Osteoblast (primary cell): ENCODE measurements at places on chromosomes 13 and 19. TPM values are rescaled to one million over a fixed set of nuclear protein-coding genes. Genes with fewer than 3 reads are reported as not detected.

GRCh38 chr13:41608111-41608838, 150.9 kb downstream of the RGCC start:
- DNase-seq: no peak

DNA sequence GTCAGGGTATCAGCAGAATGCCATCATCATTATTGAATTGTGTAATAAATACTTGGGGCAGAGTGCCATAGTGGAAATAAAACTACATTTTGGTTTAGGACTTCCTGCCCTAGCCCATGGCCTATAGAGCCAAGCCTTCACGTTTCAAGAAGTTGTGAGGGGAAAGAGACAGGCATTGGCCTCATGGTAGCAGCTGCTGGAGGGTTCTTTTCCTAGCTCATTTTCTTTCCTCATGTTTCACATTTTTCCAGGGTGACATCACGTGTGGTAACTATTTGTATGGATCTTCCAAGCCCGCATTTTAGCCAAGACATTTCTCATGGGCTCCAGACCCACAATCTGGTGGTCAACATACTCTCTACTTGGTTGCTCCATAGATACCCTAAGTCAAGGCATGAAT, 80.4 kb downstream of the LRCH1 start:
- DNase-seq: peak; percentile 65

DNA sequence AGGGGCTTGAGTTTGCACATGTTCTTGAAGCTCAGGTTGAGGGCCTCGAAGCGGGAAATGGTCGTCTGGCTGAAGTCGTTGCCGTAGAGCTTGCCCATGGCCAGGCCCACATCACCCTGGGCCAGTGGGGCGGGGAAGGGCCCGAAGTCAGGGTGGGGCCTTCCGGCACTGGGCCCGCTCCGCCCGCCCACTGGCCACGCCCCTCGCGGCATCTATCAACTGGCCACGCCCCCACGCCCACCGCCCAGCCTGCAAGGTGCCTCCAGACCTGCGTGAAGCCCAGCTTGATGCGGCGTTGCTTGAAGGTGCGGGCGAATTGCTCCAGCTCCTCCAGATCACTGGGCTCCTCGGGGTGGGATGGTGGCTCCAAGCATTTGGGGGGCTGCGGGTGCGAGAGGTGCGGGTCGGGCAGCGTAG, 19.9 kb downstream of the ZNF574 start:
- DNase-seq: peak; percentile 48

DNA sequence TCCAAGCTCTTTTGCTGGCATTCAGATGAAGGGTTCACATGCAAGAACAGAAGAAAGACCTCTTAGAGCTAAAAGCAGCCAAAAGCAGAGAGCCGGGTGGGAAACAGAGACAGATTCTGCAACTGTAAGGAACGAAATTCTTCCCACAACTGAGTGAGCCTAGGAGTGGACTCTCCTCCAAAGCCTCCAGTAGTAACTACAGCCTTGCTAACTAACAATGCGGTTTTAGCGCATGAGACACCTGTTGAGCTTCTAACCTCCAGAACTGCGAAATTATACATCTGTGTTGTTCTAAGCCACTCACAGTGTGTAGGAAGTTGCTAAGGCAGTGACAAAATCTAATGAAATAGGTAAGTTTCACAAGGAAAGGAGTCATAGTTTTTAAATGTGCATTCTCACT, 98.1 kb upstream of the SLITRK1 start:
- no peak for DNase-seq

DNA sequence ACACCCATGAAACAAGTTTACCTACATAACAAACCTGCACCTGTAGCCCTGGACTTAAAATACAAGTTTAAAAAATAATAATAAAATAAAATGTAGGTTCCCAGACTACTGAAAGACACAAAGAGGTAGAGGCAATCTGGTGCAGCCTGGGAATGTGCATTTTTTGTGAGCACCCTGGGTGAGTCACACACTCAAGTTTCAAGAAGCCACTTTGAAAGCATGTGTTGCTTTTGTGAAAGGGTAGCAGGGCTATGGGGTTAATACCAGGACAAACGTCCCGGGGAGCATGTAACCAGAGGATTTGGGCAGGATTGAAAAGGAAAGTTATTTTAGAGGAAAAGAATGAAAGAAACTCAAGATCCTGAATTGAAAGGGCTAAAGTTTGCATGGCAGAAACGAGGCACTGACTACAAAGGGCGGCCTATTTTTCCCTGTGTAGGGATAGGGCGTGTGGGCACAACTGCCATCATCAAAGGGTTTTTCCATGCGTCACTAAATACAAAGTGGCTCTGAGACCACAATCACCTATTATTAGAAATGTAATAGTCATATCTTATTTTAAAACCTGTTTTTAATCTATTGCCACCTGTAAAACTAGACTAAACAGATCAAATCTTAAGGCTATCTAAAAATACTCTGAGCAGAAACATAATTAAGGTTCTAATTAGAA, 314.9 kb downstream of the COG6 start:
- no peak for DNase-seq

GRCh38 chr13:77565635-77566034, 30.1 kb downstream of the SCEL start:
- no peak for DNase-seq

Gene ZNF433
- 4.1 and 5.1 TPM in 2 replicates for total RNA-seq

GRCh38 chr19:2774083-2774679, 8.9 kb downstream of the SGTA start:
- no peak for DNase-seq

DNA sequence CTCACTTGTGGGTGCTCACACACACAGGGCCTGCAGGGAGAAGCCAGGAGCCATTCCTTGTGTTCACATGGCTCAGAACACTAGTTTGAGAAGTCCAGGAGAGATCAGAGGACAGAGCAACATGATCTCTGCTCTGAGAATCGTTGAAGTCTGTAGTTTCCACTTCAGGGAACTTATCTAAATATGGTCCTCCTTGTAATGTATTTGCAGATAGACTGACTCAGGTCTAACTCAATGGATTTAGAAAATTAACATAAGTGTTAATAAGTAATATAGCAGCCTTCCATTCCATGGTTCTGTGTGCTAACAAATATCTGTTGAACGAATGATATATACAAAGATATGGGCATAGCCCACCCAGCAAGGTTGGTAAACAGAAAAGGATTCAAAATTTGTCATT, 119.8 kb upstream of the STARD13 start:
- DNase-seq: no peak

DNA sequence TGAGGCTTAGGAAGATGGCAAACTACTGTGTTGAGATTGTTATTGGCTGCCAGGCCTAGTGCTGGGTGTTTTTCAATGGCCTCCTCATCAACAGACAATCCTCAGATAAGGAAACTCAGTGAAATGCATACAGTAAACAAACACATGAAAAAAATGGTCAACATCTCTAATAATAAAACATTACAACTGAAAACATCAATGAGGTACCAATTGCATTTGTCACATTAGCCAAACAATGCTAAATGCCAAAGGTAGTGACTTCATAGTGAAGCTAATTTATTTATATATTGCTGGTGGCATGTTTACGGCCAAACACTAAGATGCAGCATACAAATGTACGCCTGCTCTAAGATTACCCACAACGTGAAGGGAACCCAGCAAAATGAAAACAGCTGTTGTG, 224.0 kb upstream of the UBL3 start:
- DNase-seq: no peak

Gene CD22
- under 0.01 TPM in 1 of 2 replicates, not detected in the other for total RNA-seq

Gene SERPINE3
- total RNA-seq: not detected in 2 replicates

Gene LRRC4B
- not detected in 2 replicates for total RNA-seq

DNA sequence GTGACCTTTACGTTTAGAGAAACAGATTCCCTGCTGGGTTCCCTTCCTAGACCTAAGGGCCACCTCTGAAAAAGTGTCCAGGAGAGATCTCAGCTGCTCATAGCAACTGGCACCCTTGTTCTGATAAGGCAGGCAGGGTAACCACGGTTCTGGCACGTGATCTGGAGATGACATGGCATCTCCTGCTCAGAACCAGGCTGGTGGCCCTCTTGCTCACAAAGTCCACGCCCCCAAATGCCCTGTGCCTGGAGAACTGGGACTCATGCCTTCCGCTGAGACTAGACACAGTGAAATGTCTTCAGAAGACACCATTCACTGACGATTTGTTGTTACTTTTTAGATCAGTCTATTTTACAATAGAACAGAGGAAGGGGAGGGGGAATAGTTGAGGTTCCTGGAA, 174.1 kb downstream of the ZNF536 start:
- no peak for DNase-seq

- DNase-seq: peak; percentile 88
Observed at GRCh38 chr19:41895745-41896580, 13.0 kb downstream of the ARHGEF1 start.

GRCh38 chr13:19860884-19861655, 2.4 kb downstream of the ZMYM5 start:
- DNase-seq: peak; percentile 83

DNA sequence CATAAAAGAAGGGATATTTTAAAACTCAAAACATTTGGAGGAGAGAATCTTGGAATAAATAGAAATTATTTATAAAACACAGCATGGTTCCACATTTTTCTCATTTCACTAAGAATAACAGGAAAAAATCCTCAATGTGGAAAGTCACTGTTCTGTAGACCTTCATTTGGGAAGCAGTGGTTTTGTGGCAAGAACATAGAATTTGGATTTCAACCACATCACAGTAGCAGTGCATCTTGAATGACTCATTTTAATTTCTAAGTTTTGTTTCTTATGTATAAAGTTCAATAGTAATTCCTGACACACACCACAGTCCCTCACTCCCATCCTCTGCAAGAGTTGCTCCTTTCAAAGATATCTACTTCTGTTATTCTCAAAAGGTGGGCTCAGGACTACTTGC, 264.0 kb downstream of the ENOX1 start:
- DNase-seq: no peak

DNA sequence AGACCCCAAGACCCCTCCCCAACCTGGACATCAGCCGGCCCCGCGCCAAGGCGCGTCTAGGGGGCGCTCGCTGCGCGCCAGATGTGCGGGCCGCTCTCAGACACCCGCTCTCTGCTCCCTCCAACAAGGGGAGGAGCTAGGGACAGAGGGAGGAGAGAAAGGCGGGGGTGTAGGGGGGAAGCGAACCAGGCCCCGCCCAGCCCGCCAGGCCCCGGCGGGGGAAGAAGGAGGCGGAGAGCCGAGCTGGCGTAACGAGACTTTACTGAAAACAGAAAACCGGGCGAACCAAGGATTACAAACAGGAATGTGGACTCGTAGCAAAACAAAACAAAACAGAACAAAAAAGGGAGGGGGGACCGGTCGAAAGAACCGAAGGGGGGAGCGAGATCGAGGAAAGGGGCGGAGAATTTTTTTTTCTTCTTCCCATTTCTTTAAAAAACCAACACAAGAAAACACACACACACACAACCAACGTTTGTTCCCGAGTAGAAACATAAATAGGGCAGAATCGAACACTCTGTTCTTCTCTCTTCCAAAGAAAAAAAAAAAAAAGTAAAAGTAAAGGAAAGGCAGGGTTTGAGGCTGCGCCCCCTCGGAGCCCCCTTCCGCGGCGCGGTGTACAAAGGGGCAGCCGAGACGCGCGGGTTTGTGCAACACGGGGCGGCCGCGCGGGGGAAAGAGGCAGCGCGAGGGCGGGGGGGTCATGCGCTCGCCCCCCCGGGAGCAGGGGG, 1.7 kb downstream of the JUND start:
- peak; percentile 99 for DNase-seq

- no peak for DNase-seq
Observed at GRCh38 chr13:76715621-76716020, 170.6 kb downstream of the KCTD12 start.

DNA sequence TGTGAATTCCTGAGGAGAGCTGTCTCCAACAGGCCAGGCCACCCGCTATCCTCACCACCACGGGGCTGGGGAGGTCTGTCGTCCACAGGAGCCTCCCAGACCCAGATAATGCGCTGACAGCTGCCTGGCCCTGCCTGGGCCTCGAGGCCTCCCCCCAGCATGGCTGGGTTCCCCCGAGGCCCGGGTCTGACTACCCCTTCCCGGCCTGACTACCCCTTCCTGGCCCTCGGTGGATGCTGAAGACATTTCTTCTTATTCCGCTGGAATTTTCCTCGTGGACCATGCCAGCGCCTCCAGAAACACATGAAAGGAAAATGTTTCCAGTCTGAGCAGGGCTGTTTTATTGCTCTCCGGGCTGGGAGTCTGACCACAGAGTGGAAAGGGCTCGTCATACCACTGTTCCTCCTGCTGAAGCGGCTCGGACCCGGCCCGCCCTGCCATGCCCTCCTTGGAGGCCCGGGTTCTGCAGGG, 16.8 kb upstream of the COMP start:
- peak; percentile 82 for DNase-seq

DNA sequence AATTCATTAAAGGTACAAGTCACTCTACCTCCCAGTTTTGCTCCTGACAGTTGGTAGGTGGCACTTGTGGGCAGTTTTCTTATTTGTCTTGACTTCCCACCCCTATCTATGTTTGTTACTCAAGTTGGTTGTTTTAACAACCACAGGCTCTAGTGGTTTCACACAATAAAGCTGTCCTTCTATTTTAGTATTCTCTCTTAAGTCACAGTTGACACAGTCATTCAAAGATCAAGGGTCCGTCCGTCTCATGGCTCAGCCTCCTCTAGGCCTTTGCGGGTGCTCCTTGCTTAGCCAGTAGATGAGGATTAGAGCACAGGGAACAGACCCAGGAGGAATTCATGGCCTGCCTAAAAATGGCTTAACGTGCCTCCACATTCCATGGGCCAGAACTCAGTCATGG, 573.7 kb downstream of the IRS2 start:
- no peak for DNase-seq

DNA sequence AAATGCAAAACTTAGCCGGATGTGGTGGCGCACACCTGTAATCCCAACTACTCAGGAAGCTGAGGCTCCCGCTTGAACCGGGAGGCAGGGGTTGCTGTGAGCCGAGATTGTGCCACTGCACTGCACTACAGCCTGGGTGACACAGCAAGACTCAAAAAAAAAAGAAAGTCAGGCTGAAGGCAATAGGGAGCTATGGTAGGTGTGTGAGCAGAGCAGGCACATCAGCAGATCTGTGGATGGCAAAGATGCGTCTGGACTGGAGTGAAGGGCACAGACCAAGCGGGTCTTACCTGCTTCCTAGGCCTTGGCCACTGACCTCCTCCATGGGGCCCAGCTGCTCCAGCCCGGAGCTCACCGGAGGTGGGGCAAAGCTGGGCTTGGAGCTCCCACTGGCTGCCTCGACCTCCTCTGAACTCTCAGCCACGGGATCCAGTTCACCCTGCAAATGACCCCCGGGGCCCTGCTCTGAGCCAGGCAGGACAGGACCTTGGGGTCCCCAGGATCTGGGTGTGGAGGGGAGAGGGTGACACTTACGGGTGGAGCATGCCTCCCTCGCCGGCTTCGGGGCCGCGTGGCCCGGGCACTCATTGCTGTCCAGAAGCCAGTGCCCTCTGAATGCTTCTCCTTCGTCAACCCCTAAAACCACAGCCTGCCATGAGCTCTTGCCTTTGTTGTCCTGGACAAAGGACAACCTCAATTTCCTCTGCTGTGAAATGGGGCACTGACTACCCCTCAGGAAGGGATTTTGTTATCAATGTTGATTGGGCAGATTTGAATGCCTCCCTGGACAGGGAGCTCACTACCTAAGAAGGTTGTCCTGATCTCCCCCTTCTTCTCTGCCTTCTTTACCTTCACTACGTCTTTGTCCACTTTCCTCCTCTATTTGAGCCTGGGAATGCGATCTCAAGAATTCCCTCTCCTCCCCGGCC, 569 bp downstream of the USHBP1 start:
- DNase-seq: peak; percentile 50

Gene ANKRD24
- 0.29 and 0.72 TPM in 2 replicates for total RNA-seq

Gene CILP2
- 0.72 and 0.88 TPM in 2 replicates for total RNA-seq

- DNase-seq: peak; percentile 99
Observed at GRCh38 chr19:3618144-3618810, 8.3 kb downstream of the CACTIN start.

- no peak for DNase-seq
Observed at GRCh38 chr13:102369302-102369701, 32.5 kb downstream of the FGF14 start.
